ENCODE measurements at places on chromosomes 3 and 15. TPM values are rescaled to one million over a fixed set of nuclear protein-coding genes. Genes with fewer than 3 reads are reported as not detected.

Gene ACTRT3
- 4.6 TPM for total RNA-seq

DNA sequence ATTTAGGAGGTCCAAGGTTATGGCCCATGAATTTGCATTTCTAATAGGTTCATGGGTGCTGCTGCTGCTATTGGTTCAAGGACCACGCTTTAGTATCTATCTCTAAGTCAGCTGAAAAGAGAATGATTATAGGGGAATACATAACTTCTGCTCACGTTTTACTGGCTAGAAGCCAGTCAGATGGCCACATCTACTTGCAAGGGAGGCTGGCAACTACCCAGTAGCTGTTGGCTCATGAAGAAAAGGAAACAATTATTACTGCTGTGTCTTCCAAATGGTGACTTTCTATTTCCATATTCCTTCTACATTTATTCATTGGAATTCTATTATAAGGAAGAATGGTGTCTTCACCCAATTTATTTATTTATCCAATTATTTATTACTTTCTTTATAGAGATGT is 54.2 kb downstream of the SLC25A36 start:
- no peak for DNase-seq

Gene MST1R
- total RNA-seq = 0.55 TPM

Gene GABRA5
- total RNA-seq = not detected

DNA sequence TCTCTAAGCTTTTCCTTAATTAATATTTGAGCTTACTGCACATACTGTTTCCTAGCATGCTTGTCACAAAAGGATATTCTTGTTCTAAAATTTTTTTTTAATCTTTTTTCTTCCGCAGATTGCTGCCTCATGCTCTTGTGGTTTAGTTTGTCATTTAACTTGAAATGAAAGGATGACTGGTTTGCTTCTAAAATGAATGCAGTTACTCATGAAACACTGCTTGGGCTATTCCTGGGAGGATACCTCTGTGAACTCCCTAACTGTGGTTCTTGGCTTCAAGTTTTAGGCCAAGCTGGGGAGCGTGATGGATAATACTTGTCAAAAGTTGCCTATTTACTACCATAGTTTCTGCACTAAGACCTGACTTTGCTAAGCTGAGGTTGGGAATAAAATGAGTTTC is 64.0 kb downstream of the USP13 start:
- DNase-seq = no peak

- no peak for DNase-seq
Observed at GRCh38 chr3:37812499-37812896, 49.2 kb upstream of the CTDSPL start.

DNA sequence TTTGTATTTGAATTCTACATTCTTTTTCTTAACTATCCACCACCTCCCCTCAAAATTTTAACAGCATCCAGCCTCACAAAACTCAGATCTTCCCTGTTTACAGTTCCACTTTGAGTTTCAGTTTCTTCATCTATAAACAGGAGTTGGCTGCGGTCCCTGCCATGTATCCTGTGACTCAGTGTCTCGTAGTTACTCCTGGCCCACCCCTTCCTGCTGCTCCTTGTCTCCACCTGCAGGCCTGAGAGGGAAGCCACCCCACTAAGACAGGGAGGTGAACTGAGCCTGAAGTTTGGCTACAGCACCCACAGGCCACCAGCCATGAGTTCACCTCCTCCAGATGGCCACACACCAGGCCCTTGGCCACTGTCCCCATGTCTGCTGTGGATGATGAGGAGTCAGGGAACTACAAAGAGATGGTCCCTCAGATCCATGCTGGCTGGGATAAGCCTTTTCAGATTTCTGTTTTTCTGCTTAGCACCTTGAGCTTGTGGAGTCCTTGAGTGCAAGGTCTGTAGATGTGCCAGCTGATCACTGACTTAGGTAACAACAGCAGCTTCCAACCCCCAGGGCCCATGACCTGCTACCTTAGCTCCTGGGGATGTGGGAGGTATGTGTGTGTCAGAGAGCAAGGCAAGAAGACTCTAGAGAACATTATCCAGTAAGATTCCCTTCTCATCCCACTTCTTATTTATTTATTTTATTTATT is 37.5 kb downstream of the CD86 start:
- no peak for DNase-seq

Gene LRRC31
- total RNA-seq = not detected

DNA sequence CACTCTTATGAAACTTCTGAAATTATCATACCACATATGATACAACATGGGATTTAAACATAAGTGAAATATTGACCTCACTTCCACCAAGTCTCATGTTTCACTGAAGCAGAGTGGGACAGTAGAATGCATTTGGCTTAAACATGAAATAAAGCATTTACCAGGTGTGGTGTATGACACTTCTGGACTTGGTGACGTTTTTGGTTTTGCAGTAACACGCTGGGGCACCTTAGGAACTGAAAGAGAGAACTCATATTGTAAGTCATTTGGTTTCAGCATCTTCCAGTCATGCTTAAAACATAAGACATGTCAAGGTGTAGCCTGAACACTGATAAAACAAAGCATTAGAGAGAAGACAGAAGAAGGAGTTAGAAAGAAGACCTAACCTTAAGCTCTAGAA is 95.3 kb downstream of the TFG start:
- DNase-seq = no peak

DNA sequence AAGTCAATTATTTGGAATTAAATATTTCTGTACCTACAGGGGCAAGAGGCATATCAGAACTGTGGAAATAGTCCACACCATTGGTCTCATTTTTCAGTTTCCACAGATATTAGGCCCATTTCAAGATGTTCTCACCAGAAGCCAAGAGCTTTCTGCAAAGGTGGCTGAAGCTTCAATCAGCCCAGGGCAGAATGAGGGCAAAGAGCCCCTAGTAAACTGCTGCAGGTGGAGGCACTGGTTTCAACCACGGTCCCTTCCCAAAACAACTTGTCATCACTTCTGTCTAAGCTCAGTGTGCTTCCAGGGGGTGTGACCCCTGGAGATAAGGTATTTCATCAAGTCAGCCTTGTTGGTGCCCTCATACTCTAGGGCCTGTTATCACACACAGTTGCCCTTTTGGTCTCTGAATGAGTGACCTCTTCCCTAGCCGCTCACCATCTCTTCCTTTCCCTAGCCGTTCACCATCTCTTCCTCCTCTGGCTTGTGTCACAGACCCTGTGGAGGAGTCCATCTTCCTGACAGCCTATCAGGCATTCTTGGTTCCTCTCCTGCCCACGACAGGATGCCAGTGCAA is 21.2 kb downstream of the IL17RD start:
- no peak for DNase-seq

DNA sequence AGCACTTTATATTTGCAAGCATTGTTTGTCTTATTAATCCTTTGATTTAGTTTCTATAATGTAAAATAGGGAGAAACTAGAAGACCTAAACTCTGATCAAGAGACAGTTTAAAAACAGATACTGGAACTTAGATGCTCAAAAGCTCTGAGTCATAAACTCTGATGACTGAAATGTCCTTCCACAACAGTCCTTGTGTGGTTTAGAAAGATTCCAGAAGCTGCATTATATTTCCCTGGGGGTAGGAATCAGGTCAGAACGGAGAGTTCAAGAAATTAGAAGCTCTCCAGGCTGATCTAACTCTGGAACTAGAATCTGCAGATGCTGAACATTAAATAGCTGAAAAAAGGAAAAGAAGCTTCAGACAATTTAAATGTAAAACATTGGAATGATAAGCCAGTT is 18.3 kb upstream of the ONECUT1 start:
- no peak for DNase-seq

DNA sequence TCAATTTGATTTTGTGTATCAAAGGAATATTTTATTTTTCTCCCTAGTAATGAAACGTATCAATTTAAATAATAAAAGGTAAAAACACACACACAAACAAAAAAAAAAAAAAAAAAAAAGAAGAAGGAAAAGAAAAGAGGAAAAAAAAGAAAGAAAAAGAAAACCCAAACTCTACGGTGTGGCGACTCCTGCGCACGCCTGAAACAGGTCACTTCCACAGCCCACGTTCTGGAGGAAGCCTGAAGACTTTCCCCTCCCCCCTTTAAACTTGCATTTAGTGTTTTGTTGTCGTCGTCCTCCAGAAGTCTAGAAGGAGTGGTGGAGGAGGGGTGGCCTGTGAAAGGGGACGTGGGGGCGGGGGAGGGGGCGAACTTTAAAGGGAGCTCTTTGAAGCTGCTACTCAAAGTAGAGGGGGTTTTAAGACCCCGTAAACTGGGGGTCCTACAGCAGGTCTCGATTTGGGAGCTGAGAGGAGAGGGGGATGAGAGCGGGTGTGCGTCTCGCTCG is 2.3 kb upstream of the TLE3 start:
- peak; percentile 2 for DNase-seq

DNA sequence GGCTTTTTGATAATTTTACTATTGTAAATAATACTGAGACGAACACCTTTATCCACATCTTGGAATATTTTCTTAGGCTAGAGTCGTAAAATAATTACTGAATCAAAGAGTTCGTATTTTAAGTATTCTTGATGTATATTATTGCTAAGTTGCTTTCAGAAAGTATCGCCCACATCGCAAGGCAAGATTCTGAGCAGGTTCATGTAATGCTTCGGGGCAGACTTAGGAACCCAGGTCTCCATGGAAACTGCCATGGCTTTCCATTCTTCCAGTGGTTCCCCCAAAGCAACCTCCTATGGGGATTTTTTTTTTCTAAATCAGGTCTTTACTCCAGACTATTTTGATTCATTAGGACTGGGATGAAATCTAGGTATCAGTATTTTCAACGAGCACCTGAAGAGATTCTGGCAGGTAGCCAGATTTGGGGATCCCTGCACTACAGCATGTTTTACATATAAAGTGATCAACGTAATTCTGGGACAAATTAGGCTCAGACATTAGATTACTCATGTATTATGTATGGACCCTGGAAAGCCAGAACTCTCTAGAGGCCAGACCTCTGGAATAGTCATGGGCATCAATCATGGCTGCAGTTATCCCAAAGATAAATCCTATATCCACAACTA is 86.5 kb downstream of the B3GNT5 start:
- DNase-seq = no peak

DNA sequence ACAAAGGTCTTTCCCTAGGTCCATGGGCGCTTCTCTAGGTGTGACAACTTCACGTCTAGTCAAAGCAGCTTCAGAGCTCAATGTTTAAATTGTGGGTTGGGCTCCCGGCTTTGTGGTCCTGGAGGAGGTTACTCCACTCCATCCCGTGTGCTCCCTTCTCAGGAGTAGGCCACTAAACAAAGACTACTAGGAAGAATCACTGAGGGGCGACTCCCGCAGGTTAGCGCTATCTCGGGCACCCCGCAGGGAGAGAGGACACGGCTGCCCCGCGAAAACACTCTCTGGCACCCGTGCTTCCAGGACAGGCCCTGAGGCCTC is 500 bp downstream of the PARP6 start:
- DNase-seq = no peak

DNA sequence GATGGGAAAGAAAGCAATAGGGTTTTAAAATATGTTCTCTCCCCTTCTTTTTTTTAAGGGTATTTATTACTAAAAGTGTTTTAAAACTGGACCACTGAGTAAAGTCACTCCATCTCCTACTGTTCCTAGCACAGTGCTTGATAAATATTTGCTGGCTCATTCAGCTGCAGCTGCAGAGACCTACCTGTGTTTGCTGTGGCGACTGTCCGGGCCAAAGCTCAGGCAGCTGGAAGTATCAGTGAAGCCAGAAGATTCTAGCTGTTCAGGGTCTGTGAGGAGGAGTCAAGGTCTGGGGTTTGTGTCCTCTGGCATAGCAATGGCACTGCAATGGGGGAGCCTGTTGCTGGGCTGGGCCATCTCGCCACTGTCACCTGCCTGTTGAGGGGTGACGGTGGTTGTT is 109.9 kb downstream of the RPLP1 start:
- DNase-seq = no peak

Gene CORO2B
- 79.4 TPM for total RNA-seq

DNA sequence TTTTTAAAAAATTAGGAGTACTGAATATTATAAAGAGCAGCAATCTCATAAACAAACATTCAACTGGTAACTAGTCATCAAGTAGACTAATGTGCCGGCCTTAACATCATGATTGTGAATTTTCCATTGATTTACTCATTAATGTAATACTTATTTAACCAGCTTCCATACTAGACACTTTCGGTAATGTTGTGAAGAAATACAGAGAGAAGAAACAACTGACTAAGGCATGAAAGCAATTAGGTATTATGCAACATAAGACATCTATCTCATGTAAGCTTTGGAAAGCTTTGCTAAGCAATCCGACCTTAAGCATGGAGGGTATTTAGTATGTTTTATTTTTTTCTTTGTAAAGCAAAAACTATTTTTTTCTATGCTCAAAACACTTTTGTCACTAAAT is 108.0 kb downstream of the IL1RAP start:
- no peak for DNase-seq

- no peak for DNase-seq
Observed at GRCh38 chr15:41940441-41940857, 31.9 kb downstream of the EHD4 start.

Gene PCBP4
- 63.8 TPM for total RNA-seq

Gene RTP4
- not detected for total RNA-seq

DNA sequence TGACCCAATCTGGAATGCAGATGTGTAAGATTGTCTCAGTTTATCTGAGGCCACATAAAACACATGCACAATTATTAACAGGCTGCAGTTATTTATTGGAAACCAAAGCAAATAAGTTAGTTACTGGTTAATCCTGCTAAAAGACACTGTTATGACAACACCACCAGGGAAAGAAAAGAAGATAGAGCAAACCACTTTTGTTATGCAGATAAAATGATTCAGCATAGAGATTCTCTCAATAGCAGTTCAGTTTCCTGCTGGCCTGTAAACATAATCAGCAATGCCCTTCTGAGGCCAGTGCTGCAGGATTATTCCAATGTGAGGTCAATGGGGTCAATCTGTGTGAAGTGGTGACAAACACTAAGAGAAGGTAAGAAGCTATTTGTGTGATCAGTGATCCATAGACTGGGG is 244.4 kb downstream of the ZBTB20 start:
- no peak for DNase-seq

DNA sequence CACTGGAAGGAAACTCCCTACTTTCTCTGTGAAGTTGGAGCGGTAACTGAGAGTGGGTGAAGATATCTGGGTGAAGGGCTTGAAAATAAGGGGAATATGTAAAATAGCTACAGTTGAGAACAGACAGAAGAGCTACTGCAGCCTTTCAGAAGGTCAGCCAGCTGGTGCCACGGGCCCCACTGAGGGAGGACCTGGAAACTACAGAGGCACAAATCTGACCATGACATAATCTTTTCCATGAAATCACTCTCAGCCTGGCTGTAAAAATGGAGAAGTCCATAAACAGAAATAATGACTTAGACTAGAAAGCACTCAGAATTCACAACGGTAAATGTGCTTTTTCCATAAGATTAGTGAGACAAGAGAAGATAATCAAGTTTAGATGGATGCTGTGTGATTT is 46.4 kb downstream of the ST3GAL6 start:
- DNase-seq = no peak

Gene CD86
- not detected for total RNA-seq

- no peak for DNase-seq
Observed at GRCh38 chr3:124032311-124032880, 40.5 kb upstream of the ROPN1 start.

DNA sequence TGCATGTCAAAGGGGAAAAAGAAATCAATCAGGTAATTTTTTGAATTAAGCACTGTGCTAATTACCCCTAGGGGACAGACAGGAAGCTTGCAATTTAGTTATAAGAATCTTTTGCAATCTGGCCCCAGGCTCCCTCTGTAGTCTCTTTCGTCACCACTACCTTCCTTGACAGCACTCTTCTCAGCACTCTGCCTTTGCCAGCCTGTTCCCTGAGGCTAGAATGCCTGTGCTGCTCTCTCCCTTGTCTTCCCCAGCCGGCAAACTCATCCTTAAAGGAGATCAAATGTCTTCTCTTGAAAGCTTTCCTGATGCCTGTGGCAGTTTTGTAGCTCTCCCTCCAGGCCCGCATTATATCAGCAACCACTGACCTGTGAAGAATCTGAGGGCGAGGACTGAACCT is 32.4 kb upstream of the PRTG start:
- no peak for DNase-seq
